Fibroblast of villous mesenchyme (primary cell): ENCODE measurements at places on chromosomes 7 and 10. TPM values are rescaled to one million over a fixed set of nuclear protein-coding genes. Genes with fewer than 3 reads are reported as not detected.

The FAM221A gene
- total RNA-seq = 0.43 and 0.64 TPM in 2 replicates

The CLEC2L gene
- not detected in 2 replicates for total RNA-seq

The TAS2R39 gene
- not detected in 2 replicates for total RNA-seq

The MRLN gene
- not detected in 2 replicates for total RNA-seq

The FBXW4 gene
- total RNA-seq = 31.6 and 41.9 TPM in 2 replicates

The ASZ1 gene
- total RNA-seq = under 0.01 TPM in 2 replicates

The ADIRF gene
- total RNA-seq = 2.6 and 5.2 TPM in 2 replicates

The SMKR1 gene
- total RNA-seq = not detected in 2 replicates

The PPP1R17 gene
- total RNA-seq = not detected in 2 replicates

The MUC12 gene
- under 0.01 TPM in 1 of 2 replicates, not detected in the other for total RNA-seq

The CEP55 gene
- total RNA-seq = 20.0 and 35.0 TPM in 2 replicates

The PIK3CG gene
- 0.43 and 0.64 TPM in 2 replicates for total RNA-seq

The ALOX5 gene
- not detected in 2 replicates for total RNA-seq
